ENCODE measurements at places on chromosomes 11 and 22.

DNA sequence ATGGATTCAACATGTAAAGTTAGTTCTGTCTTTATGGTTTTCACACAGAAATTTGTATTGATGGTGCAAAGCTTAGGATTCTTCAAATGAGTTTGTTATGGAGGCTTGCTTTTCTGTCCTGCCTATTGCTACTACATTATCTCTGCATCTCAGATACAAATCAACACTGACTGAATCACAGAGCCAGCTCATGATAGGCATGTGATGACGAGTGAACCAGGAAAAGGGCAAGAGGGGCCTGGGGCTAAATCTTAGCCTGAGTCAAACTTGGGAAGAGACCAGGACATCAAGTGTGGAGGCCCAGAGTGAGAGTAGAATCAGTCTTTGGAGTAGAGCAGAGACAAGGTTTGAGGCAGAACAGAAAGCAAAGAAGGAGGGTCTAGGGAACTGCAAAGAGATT, 107.1 kb upstream of the CD44 start:
- no peak for DNase-seq

- DNase-seq = no peak
These were observed 789.9 kb downstream of the BRD1 start for GRCh38 chr22:49037701-49038245.

DNA sequence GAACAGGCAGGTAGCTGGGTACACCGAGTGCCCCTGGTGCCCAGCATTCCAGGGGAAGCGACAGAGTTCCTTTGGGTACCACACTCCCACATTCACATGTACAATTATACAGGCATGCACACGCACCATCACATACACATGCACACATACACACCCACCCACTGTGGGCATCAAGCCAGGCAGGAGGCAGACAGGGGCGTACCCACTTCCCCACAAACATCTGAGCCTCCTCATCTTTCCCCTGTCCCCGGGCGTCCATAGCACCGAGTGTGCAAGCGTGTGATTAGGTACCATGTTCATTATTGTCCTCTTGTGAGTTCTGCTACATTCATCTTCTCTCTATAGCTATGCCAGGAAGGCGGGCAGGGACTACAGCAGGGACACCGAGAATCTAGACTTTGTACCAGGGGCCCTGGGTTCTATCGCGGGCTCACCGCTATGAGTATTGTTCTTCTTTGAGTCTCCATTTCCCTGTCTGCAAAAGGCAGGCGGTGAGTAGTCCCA, 2.1 kb upstream of the CARD10 start:
- no peak for DNase-seq

GRCh38 chr11:7796842-7797241, at the start of gene OR5P2:
Gene OR5P2, minus strand, starts transcription at chr11:7796942. Its CDS starts 0 bp downstream, at chr11:7796942.
- DNase-seq = no peak

- DNase-seq = no peak
These were observed 194.9 kb downstream of the SWAP70 start for GRCh38 chr11:9858822-9859221.

- DNase-seq = no peak
These were observed 18.6 kb downstream of the C1QTNF6 start for GRCh38 chr22:37169406-37169805.

GRCh38 chr11:106397787-106398501, 320.5 kb downstream of the AASDHPPT start:
- no peak for DNase-seq

- DNase-seq = no peak
These were observed 24.0 kb downstream of the PLAAT3 start for GRCh38 chr11:63590024-63590788.

DNA sequence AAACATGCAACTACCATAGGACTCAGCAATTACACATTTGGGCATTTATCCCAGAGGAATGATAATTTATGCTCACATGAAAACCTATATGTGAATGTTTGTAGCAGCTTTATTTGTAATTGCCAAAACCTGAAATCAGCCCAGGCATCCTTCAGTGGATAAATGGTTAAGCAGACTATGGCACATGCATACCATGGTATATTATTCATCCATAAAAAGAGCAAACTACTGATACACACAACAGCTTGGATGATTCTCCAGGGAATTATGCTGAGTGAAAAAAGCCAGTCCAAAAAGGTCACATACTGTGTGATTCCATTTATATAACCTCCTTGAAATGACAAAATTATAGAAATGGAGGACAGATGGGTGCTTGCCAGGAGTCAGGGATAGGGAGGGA, 86.7 kb downstream of the ALX4 start:
- no peak for DNase-seq

DNA sequence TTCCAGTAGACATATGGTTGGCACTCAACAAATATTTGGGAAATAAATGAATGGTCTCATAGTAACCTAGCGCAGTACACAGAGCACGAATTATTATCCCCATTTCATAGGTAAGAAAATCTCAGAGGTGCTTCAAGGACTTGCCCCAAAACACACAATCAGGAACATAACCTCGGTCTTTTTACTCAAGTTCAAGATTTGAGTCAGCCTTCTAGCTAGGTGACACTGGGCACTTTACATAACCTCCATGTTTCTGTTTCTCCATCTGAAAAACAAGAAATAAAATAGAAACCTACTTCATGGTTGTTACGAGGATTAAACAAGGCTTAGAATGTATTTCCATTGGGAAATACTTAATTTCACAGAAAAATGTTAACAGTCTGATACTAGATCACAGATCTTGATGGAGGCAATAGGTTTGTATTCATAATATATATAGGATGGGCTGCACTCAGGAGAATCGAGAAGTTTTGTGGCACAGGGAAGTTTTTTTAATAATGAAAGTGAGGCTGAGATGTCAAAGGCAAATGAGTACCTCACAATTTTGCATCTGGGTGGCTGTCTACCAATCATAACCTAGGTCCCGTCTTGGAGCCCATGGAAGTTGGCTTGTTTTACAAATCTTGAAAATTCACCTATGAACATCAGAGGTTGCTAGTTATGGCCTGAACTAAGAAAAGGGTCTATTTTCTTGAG, 147.4 kb upstream of the ZC3H12C start:
- DNase-seq = no peak

GRCh38 chr11:122677256-122677655, 21.7 kb downstream of the UBASH3B start:
- DNase-seq = no peak

DNA sequence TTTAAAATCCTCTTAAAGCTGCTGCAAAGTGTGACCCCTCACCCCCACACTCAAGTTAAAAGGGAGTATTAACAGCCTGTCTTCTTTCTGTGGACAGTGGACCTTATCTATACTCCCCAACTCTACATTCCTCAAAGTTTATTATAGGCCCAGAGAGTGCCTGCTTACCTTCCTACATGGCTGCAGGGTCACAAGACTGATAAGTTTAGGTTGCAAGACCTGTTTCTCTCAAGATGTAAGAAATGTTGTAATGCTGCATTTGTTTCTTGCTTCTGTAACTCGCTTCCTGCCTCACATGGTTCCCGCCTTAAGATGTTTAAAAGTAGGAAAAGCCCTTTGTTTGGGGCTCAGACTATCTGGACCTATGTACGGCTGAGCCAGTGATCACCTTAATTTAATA, 10.1 kb upstream of the NXPE1 start:
- DNase-seq = no peak

DNA sequence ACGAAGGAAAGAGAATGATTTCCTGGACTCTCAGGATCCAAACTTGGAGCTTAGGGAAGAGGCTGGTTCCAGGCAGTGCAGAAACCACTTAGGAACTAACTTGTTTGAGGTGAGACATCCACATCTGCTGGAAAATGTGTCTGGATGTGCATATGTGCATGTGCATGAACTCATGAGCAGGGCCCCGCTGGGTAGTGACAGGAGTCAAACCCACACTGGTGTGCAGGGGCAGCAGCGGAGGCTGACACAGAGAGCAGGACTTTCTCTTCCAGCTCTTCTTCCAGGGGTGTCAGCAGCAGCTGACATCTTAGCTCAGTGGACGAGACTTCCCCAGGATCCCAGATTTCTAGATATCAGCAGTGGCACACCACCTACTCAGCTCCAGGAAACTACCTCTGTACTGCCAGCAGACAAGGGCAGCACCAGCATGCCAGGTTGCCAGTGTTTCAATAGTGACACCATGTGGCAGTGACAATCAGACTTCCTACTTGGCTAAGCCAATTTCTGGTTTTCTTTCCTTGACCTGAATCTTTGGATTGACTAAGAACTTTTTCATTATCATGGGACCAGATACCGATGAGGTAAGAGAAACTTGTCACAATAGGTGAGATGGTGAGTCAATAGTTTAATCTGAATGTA, 227.5 kb upstream of the ZC3H12C start:
- no peak for DNase-seq

DNA sequence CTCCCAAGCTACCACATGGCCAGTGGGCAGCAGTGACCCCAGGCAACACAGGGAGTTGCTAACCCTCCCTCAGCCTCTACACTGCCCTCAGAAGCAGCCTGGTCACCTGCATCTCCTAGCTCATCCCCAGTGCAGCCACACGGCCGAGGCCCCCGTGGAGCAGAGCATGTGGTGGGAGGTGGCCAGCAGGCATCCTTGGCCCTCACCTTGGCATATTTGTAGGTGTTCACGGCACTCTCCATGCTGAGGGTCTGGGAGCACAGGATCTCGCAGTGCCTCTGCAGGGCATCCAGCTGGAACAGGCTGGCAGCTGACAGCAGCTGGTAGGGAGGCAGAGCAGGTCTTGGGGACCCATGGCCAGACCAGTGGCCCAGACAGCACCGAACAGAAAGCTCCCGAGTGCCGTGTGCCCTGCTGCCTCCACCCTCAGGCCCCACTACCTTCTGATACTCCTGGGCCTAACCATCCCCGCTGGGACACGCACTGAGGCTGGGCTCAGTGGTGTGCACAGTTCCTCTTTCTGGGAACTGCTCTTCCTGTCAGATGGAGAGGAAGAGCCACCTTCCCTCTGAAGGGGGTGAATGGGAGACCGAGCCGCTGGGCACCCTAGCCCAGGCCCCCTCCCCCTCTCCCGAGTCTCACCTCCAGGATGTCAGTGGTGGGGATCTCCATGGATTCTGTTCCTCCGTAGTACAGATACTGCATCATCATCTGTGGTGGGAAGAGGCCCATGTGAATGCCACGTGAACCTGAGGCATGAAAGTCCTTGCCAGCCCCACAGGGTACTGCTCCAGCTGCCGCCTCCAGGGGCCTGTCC, 48.8 kb downstream of the NAT10 start:
- DNase-seq = no peak

- no peak for DNase-seq
These were observed 36.6 kb upstream of the PCF11 start for GRCh38 chr11:83120327-83120726.

GRCh38 chr11:3799873-3800272, 2.5 kb upstream of the NUP98 start:
- DNase-seq = no peak

DNA sequence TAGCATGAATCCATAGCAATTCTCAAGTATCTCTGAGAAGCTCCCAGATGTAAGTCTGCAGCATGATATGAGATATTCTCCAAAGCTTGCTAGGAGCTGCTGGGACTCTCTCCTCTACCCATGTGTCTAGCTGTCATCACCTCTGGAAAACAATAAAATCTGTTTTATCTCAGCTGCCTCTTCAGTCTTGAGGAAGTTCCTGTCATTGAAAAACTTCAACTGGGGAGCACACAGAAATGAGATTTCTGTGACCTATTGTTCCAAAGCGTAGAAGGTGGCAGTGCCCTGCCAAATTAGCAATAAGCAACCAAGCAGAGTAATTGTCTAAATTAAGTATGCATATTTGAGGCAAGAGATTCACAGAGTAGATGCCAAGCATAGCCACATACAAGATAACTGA, 1380.6 kb upstream of the RAG2 start:
- DNase-seq = no peak

DNA sequence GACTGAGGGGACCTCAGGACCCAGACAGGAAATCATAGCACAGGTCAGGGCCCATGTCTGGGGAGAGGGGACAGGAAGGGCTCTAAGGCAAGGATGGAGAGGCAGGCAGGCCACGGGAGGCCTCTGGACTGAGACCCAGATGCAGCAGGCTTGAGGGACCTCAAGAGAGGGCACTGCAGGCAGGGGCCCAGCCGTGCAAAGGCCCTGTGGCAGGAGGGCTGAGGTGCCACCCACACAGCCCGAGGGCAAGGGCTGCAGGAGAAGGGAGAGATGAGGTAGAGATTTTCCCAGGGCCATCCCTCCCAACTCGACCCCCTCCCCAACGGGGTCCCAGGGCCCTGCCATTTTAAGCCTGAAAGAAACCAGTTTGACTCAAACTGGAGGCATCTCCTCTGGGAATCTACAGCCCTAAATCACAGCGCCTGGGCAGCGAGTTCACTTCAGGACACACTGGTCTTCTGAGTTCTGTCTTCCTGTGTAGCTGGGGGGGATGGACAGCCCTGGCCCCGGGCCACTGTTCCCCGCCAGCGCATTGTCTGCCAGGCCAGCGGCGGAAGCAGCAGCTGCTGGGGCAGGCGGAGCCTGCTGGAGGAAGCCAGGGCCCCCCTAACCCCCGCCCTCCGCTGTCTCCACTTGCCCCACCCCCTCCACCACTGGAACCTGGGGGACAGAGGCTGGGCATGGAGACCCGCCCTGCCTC, 20.3 kb upstream of the WNT7B start:
- no peak for DNase-seq

DNA sequence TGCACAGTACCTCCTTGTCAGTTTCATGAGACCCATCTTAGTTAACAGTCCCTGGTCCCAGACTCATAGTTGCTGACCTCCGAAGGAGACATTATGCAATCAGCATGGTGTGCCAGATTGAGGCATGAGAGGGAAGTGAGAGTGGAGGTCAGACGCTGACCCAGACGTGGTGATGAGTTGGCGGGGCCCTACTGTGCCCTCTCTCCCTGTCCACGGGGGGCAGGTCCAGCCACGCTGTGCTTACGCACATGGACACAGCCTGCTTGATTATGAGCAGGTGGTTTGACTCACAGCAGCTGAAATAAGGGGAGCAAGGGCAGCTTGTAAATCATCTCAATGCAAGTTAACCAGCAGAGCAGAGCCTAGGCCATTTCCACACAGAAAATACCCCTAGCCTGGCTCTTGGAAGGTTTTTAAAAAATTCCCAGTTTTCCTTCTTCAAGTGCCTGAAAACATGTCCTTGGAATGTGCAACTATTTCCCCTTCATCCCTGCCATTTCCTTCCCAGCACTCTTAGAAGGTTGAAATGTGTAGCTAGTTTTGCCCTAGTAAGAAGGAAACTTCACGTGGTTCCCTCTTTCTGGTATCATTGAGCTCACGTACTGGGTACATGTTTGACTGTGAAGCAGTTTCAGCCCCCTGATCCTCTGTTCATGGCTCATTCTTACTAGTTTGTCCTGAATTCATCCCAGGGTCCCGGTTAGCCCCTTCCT, 122.6 kb upstream of the SORL1-AS1 start:
- no peak for DNase-seq
